ENCODE measurements at places on chromosomes 2 and 18. TPM values are rescaled to one million over a fixed set of nuclear protein-coding genes. Genes with fewer than 3 reads are reported as not detected.

CKAP2L gene
- not detected for polyA plus RNA-seq

SIX3 gene
- not detected for polyA plus RNA-seq

TLX2 gene
- polyA plus RNA-seq: not detected

NOL4 gene
- polyA plus RNA-seq: not detected

UCN gene
- polyA plus RNA-seq: 0.35 TPM

CNPPD1 gene
- 68.7 TPM for polyA plus RNA-seq

MDH1B gene
- 0.12 TPM for polyA plus RNA-seq

GPR45 gene
- 0.26 TPM for polyA plus RNA-seq

DSG1 gene
- not detected for polyA plus RNA-seq

OTOF gene
- polyA plus RNA-seq: not detected

PAX8 gene
- polyA plus RNA-seq: 0.09 TPM

CNDP1 gene
- polyA plus RNA-seq: not detected

FBLN7 gene
- 21.0 TPM for polyA plus RNA-seq

CCDC74A gene
- not detected for polyA plus RNA-seq

ABCG8 gene
- 0.11 TPM for polyA plus RNA-seq

PNPT1 gene
- polyA plus RNA-seq: 23.7 TPM

TNFAIP6 gene
- not detected for polyA plus RNA-seq

DNER gene
- polyA plus RNA-seq: not detected

RNF103 gene
- polyA plus RNA-seq: 2.3 TPM

MGAT4A gene
- 262 TPM for polyA plus RNA-seq

STON1 gene
- 0.57 TPM for polyA plus RNA-seq

ABCB11 gene
- polyA plus RNA-seq: not detected

MARCO gene
- polyA plus RNA-seq: not detected

GPAT2 gene
- polyA plus RNA-seq: 0.34 TPM

TRAF3IP1 gene
- 5.7 TPM for polyA plus RNA-seq

REG3A gene
- polyA plus RNA-seq: not detected
